ENCODE measurements at places on chromosomes 2 and 18.

- no peak overlapping the region for H3K27ac ChIP-seq
- peaks cover 6% of the 10 kb centered on the region for H3K27me3 ChIP-seq
- H3K36me3 ChIP-seq = no peaks in the 10 kb centered on the region
- H3K4me3 ChIP-seq = no peak overlapping the region
- no peak for DNase-seq
- H3K4me1 ChIP-seq = peaks cover 4% of the 10 kb centered on the region
These were observed 43.4 kb upstream of the MTCL1 start for GRCh38 chr18:8661754-8662559.

GRCh38 chr2:82124629-82125028 lies 1820.1 kb upstream of the LRRTM1 start:
- no peak overlapping the region for H3K27ac ChIP-seq
- no peak for DNase-seq
- H3K36me3 ChIP-seq = no peaks in the 10 kb centered on the region
- no peak overlapping the region for H3K4me3 ChIP-seq
- no peaks in the 10 kb centered on the region for H3K4me1 ChIP-seq

DNA sequence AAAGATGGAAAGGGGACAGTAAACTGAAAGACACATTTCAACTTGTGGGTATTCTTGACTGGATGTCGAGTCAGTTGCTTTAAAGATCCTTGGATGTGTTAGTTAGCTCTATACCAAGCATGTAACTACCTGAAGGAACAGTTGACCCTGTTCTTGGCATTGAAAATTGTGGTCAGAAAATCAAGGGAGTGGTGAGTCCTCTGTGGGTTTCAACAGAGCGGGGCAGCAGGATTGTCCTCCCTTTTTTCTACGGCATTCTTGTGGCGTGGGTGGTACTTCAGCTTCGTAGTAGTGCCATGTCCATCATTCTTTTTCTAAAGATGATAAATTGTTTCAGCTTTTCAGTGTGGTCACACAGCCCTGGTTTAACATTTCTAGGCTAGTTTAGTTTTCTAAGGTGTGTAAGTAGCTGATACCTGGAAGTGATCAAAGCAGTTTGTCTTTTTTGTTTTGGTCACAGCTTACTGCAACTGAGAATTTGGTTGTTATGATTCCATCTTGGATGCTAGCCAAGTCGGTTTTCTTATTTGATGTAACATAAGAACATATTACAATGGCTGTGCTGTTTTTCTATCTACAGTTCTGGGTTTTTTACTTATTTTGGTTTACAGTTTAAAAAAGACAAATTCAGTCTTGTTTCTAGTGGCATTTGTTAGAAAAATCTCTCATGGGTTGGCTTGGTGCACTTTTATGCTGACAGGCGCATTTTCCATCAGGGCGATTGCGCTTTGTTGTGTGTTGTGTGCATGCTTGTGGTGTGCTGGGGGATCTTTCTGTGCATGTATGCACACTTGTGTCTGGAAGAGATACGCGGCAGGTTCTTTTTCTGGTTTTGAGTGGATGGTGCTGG lies 84.7 kb downstream of the ZNF407 start:
- H3K27me3 ChIP-seq = no peaks in the 10 kb centered on the region
- H3K4me1 ChIP-seq = peaks cover 15% of the 10 kb centered on the region
- peaks cover 17% of the 10 kb centered on the region for H3K36me3 ChIP-seq
- H3K4me3 ChIP-seq = no peak overlapping the region

DNA sequence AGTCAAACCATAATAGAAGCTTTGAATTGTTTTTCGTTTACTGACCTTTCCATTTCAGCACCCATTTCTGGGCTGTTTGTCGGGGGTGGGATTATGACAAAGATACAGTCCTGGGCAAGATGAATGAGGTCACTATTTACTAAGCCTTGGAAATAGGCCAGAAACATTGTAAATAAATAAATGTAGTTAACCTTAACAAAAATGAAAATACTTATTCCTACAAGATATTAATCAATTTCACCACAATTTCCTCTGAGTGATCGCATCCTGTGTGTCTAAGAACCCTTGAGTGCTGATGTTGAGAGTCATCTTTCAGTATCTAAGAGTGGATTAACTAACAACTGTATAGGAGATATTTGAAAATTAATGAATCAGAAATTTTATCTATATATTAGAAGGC lies 14.0 kb downstream of the ITGA4 start:
- H3K27ac ChIP-seq = peak overlapping the region; percentile 85
- H3K4me3 ChIP-seq = peak overlapping the region; percentile 42
- peaks cover 73% of the 10 kb centered on the region for H3K36me3 ChIP-seq
- H3K27me3 ChIP-seq = no peaks in the 10 kb centered on the region

- no peak for DNase-seq
- H3K27ac ChIP-seq = no peak overlapping the region
- H3K4me1 ChIP-seq = no peaks in the 10 kb centered on the region
- no peak overlapping the region for H3K4me3 ChIP-seq
- H3K27me3 ChIP-seq = peaks cover 10% of the 10 kb centered on the region
These were observed 39.2 kb downstream of the COL4A4 start for GRCh38 chr2:227124811-227125210.

- H3K4me1 ChIP-seq = peaks cover 40% of the 10 kb centered on the region
- peak overlapping the region; percentile 11 for H3K27ac ChIP-seq
- H3K4me3 ChIP-seq = no peak overlapping the region
- H3K27me3 ChIP-seq = no peaks in the 10 kb centered on the region
These were observed 12.0 kb downstream of the MEMO1 start for GRCh38 chr2:31998731-31999383.
